ENCODE measurements at places on chromosomes 13 and 19.

GRCh38 chr19:33278403-33279269 lies 23.7 kb downstream of the CEBPA start:
- DNase-seq = no peak

DNA sequence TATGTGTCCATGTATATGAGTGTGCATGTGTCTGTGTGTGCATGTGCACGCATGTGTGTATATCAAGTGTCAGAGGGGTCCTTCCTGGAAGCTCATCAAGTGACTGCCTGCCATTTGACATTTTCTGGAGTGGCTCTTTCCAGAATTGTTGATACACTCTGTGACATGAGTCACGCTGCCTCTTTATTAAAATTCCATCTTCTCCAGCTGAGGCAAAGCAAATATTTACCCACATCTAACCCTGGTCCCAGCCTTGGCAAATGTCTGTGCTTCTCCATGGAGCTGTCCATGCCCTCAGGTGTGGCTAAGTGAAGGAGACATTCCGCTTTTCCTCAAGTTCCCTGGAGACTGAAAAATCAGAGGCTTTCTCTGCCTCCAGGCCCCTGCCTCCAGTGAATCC lies 88.2 kb upstream of the MBNL2 start:
- DNase-seq = no peak

GRCh38 chr13:107644136-107644535 lies 571.2 kb downstream of the LIG4 start:
- DNase-seq = no peak

DNA sequence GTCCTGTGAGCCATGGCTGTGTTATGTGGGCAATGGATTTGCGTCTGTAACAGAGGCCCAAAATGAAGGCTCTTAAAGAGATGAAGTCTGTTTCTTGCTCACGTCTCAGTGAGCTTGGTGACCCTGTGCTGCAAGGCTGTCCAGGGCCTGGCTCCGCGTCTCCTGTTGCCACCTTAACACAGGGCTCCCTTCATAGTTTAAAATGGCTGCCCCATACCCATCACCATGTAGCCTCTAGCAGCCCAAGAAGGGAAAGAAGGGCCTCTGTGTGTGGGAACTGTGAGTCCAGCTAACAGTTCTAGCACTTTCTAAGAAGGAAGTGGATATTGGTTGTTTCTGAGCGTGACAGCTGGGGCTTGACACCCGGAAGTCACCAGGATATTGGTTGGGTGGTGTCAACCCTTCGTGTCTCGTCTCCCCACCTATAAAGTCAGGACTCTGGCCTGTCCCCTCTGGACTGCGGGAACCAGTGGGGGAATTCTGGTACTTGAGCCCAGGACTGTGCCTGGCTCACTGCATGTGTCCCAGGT lies 20.9 kb downstream of the TMED1 start:
- no peak for DNase-seq

GRCh38 chr19:56295531-56296455 lies 18.8 kb downstream of the ZSCAN5A start:
- no peak for DNase-seq

DNA sequence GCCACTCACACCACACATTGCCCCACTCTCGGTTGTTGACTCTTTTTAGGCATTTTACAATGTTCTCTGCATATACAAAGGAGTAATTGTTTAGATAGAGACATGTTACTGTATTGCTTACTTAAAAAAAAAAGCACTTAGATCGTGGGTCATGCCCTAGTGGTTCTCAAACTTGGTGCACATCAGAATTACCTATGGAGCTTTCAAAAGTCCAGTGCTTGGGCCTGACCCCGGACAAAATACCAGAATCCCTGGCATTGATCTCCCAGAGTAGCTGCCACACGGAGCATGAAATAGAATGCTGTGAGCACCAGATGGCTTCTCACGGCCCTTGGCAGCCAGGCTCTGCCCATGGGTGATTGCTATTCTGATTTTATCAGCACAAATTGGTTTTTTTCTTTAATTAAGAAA lies 20.0 kb downstream of the ACP7 start:
- peak; percentile 29 for DNase-seq

- no peak for DNase-seq
These were observed 670 bp upstream of the CHAF1A start for GRCh38 chr19:4401769-4402170.

GRCh38 chr13:48246102-48246501 lies 13.1 kb downstream of the ITM2B start:
- no peak for DNase-seq

- no peak for DNase-seq
These were observed 101.5 kb downstream of the STARD13 start for GRCh38 chr13:33184112-33184490.

GRCh38 chr13:28048768-28049167 lies 51.6 kb downstream of the FLT3 start:
- DNase-seq = no peak

DNA sequence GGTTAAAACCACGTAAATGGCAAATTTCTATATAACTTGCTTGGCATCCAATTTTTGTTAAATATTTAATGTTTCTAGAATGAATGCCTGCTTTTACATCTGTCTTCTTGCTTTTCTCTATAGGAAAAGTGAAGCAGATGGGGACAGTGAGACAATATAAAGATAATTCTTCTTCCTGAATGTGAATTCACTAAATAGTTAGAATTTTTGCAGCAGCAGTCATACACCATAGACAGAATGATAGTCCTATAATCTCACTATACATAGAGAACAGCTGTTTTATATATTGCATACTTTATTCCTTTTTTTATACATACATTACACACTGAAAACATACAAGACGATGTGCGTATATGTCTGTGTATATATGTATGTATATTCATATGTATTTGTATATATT lies 1127.3 kb downstream of the PCDH9 start:
- no peak for DNase-seq

DNA sequence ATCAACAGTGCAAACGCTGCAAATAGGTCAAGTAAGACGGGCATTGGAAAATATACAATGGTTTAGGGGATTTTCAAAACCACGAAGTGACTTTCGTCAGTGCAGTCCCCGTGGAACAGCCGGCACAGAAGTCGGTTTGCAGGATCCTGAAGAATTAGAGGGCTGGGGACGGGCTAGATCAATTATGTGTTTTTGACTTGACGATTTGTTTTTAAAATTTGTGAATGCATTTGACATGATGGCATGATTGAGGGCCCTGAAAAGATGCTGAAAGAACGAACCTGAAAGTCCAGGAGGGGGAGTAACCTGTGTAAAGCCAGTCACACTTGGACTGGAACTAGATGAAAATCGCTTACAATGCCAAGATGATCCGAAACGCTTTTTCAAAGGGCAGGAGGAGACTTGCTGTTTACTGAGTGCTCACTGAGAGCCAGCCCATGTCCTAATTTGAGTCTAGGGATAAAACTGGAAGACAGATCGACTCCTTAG lies 8.9 kb upstream of the DGKH start:
- DNase-seq = no peak

Measured in anterior cingulate cortex (tissue), 58 donors.